Mesendoderm (in vitro differentiated cells): ENCODE measurements at places on chromosomes 6 and 20.

- no peak for DNase-seq
Observed at GRCh38 chr20:54140067-54140466, 33.7 kb downstream of the CYP24A1 start.

- no peak for DNase-seq
Observed at GRCh38 chr6:34149831-34150400, 4.0 kb upstream of the GRM4 start.

DNA sequence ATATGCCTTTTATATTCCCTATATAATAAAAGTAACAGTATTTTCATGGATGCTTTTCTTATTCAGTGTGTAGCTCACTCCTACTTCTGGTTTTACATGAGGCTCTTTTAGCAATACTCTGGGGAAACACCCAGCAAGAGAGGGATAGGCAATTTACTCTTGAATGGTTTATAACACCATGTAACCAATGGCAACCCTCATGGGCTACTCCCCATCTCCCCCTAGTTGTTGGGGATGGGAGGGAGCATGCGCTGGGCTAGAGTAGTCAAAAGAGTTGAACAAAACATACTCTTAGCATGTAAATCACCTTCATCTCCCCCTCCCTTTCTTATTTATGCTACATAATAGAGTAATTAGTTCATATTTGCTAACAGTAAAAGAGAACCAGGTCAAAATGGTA is 140.1 kb upstream of the LRFN2 start:
- peak; percentile 82 for DNase-seq

GRCh38 chr6:13813026-13813425 is 1.3 kb downstream of the MCUR1 start:
- DNase-seq, result no peak

- DNase-seq, result no peak
Observed at GRCh38 chr20:7601431-7601830, 338.8 kb downstream of the HAO1 start.

DNA sequence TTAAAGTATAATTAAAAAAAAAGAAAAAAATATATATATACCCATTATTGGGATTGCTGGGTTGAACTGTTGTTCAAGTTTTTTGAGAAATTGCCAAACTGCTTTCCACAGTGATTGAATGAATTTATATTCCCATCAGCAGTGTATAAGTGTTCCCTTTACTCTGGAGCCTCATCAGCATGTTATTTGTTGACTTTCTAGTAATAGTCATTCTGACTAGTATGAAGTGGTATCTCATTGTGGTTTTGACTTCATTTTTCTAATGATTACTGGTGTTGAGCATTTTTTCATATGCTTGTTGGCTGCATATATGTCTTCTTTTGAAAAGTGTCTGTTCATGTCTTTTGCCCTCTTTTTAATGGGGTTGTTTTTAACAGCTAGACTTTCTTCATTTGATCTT is 1260.8 kb upstream of the GJE1 start:
- DNase-seq, result no peak

GRCh38 chr6:87682310-87682709 is 19.7 kb downstream of the AKIRIN2 start:
- no peak for DNase-seq

DNA sequence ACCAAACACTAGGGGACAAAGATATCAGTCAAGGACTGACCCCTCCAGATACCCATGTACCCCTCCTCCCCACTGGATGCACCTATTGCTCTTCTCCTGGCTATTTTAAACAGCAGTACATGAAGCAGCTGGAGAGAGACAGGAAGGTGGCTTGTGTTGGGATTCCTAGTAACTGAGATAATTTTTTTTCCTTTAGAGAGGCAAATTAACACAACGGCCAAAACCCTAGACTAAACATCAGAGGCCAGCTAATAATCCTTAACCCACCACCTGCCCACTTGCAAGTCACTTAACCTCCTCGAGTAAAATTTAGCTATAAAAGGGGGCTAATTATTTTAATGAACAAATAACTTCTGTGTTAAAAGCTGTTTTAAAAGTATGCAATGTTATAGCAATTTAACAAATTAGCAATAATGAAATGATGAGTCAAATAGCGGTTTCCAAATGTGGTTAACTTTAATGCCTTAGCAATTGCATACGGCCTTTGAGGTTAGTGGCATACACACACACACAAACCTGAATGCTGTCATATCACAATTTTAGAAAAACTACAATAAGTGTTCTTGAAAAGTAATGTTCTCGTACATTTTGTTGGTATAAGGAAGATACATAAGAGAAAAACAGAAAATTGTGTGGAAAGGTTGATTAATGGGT is 151.7 kb downstream of the FRK start:
- no peak for DNase-seq

DNA sequence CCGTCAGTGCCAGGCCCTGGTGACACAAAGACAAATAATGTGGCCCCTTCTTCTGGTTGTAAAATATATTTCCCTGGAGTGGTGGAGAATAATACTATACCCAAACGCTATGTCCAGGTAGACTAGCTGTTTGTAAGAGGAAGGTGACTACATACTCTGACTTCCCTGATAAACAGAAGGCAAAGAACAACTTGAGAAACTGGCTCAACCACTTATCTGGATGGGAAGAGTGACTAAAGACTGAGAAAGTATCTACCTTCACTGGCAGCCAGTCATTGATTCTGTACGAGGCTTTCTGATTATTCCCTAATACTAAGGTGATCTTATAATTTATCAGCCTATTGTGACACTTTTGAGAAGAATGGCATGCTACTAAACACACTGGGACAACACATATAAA is 569.7 kb downstream of the EPHA7 start:
- no peak for DNase-seq

- no peak for DNase-seq
Observed at GRCh38 chr6:113860181-113860955, 3.2 kb downstream of the MARCKS start.

DNA sequence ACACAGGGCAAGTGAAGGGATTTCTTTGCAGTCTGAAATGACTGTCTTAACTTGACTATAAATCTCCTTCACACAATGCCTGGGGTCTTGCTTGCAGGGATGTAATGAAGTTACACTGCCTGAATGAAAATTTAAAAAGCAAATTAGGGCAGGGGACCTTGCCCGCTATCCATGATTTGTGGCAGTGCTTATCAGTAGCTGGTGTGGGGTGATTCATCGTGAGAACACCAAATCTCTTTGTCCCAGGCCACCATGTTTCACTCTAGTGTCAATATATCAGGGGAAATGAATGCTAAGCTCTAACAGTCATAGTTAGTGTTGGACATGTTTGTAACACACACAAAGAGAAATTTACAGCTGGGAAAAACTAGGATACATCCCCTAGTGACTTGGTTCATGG is 713.7 kb upstream of the EPHA7 start:
- no peak for DNase-seq
